Activated T-helper 1 cell treated with Interleukin-2 at 50 U/mL for 16 hours (primary cell): ENCODE measurements at places on chromosomes 2 and 18.

- DNase-seq = no peak
Observed at GRCh38 chr2:207334624-207335371, 169.1 kb upstream of the KLF7 start.

GRCh38 chr2:105443617-105444598, 45.1 kb upstream of the FHL2 start:
- DNase-seq = no peak

GRCh38 chr2:14388724-14389123, 243.8 kb upstream of the LRATD1 start:
- DNase-seq = no peak

- DNase-seq = no peak
Observed at GRCh38 chr2:12721566-12722446, 5.1 kb downstream of the TRIB2 start.

GRCh38 chr2:233470839-233471238, 95.7 kb downstream of the USP40 start:
- no peak for DNase-seq

GRCh38 chr2:241268306-241268705, 47.2 kb downstream of the HDLBP start:
- no peak for DNase-seq

- DNase-seq = no peak
Observed at GRCh38 chr18:22214731-22215528, 45.5 kb downstream of the GATA6 start.

DNA sequence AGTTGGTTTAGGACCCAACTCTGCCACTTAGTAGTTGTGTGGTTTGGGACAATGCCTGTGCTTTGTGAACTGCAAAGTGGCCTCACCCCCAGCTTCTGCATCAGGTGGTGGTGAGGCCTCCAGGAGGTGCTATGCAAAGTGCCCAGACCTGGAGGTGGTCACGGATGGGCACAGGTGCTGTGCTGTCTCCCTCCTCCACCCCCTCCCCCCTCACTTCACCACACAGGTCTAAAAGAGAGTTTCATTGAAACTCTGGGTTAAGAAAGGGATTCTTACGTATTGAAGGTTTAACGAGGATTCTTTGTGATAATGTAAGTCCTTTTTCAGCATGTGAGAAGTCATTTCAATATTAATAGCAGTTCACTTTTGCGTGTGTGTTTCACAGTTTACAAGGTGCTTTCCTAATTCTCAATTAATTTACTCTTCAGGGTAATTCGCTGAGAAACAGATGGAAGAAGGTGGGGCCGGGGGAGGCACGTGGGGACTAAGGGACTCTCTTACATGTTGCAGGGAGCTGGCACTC, 369.9 kb downstream of the LPIN1 start:
- DNase-seq = no peak

DNA sequence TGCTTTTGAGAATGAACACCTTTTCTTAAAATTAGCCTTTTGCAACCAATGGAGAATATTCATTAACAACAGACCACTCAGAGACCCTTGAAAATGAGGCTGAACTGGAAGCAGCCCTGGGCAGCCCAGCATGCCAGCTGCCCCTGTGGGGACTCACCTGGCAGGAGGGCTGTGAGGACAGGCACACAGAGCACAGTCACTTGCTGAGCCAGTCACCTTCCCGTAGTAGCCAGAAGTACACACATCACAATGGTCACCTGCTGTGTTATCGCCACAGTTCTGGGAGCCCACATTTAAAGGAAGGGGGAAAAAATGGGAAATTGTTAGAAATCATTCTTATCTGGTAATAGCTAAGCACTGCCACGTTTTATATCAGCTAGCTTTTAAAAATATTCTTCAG, 115.5 kb downstream of the LAMA1 start:
- no peak for DNase-seq

- DNase-seq = no peak
Observed at GRCh38 chr2:232385660-232386489, 7.3 kb downstream of the ALPP start.

DNA sequence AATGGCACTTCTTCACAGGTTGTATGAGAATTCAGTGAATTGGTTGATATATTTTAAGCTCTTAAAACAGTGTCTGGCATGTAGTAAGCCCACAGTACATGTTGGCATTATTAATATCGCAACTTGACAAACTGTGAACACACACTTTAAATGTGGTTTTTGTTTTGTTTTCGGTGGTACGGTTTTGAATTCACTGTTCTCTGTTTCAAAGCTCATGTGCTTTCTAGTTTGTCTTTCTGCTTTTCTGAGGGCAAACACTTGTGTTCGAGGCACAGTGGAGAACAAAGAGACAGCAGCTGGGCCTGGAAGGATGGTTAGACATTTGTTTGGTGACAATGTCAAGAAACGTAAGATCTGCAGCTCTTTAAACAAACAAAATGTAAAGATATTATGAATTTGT, 276.5 kb upstream of the MC4R start:
- no peak for DNase-seq

DNA sequence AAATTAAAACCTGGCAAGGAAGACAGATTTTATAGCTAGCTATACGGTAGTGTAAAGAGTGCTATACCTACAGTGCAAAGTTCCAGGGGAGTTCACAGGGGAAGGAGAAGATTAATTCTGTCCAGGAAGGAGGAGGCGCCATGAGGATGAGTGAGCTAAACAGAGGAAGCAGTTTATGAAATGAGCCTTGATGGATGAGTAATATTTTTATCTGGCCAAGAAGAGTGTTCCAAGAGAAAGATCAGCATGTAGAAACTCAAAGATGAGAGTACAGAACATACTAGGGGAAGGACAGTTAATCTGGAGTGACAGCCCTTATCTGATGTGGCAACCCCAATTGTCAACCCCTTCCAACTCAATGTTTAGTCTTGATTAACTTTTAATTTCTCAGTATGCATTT, 54.8 kb downstream of the CDH20 start:
- DNase-seq = no peak

GRCh38 chr18:79586436-79587225, 93.0 kb upstream of the CTDP1 start:
- no peak for DNase-seq

- DNase-seq = no peak
Observed at GRCh38 chr2:26691161-26691560, 1.4 kb upstream of the KCNK3 start.

- no peak for DNase-seq
Observed at GRCh38 chr18:75083761-75084160, 125.2 kb downstream of the PTGR3 start.

DNA sequence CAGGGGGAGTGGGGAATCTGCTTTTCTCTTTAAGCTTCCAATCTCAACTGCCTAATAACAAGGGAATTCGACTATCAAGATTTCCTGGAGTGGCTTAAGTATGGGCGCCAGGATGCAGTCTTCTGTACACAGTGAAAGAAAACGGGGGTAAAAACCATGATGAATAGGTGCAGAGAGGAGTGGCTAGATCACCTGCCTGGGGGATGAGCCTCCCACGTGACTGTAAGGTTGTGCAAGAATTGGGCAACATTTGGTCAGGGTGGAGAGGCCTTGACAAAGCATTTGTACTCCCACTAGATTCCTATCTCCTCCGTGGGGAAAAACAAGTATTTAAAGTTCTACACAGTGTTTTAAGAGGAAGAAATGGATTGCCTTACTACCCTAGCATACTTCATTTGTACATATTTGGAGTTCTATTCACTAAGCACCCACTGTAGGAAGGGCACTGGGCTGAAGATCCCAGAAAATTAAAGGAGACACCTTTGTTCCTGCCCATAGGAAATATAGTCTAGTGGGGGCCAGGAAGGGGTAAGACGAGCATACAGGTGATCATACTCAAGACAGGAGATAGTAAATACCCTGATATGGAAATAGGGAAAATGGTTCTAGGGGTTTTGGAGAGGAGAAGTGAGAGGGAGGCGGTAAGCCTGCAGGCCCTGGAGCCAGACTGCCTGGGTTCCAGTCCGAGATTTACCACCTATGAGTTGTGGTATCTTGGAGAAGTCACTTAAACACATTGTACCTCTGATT, 29.2 kb downstream of the EPAS1 start:
- DNase-seq = no peak

- DNase-seq = no peak
Observed at GRCh38 chr2:60552078-60552850, 1.2 kb downstream of the BCL11A start.

GRCh38 chr2:64773461-64774118, 119.9 kb upstream of the SERTAD2 start:
- no peak for DNase-seq

- DNase-seq = no peak
Observed at GRCh38 chr2:181058378-181059269, 78.2 kb downstream of the UBE2E3 start.

- no peak for DNase-seq
Observed at GRCh38 chr2:26564121-26564644, 77.0 kb downstream of the CIB4 start.
